ENCODE measurements at places on chromosomes 6 and 20.

DNA sequence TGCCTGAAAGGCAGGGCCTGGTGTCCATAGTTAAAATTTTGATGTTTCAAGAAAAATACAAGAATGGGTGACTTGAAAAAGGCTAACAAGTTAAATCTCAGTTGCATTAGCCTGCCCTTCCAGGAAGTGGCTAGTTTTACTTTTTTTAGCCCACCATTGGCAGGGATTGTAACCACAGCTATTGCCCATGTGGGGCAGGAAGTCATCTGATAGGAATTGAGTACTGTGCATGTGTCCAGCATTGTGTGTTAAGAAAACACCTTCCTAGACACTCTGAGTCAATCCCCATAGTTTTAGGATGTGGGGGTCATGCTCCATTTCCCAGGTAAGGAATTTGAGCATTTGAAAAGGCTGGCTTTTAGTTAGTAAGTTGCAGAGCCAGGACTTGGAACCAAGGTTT is 26.9 kb downstream of the LYRM2 start:
- DNase-seq = peak; percentile 45

DNA sequence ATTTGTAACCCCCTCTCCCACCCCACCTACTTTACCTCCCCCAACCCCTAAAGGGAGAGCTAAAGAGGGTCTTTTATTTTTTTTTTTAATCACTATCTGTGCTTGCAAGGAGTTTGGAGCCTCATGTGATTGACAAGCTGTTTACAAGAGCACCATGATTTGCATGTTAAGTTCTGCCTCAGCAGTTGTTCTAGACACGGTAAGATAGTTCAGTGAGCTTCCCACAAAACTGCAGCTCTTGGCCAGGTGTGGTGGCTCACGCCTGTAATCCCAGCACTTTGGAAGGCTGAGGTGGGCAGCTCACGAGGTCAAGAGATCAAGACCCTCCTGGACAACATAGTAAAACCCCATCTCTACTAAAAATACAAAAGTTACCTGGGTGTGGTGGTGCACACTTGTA is 5.0 kb upstream of the PXDC1 start:
- no peak for DNase-seq

DNA sequence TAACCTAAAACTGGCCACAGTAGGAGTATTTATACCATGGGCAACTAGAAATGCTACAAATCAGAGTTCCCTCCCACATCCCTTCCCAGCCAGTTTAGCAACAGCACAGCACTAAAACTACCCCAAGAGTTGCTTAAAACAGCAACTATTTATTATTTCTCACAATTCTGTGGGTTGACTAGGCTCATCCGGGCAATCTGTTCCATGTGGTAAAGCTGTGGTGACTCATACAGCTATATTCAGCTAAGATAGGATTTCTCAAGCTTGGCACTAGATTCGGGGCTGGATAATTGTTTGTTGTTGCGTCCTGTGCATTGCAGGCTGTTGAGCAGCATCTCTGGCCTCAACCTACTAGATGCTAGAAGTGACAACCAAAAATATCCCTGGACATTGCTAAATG is 8.6 kb upstream of the HECA start:
- DNase-seq = no peak

GRCh38 chr6:75283907-75284631 is 523 bp downstream of the TMEM30A start:
- DNase-seq = no peak

DNA sequence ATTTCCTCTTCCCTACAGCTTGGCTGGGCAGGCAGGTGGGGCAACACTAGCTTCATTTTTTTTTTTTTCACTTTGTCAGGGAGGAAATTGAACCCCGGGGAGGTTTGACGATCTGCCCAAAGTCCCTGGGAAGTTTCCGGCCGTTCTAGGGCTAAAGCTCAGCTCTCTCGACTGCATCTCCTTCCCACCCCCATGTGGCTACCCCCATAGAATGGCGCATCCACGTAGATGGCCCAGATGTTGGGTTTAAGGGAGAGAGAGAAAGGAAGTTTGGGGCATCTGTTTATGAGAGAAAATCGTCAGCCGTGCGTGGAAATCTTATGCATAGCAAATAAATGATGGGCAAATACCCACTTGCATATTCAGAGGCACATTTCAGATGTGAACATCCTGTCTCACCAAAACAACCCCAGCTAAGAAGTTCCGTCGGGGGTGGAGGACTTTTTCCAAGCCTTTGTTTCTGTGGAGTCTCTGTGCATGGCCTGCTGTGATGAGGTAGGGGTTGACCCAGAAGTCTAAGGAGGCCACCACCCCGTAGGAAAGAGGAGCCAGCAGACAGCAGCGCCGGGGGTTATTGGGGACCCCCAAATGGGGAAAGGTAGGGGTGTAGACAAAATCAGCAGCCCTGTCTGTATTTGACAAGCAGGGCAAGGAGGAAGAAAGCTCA is 40.5 kb upstream of the ZNF831 start:
- DNase-seq = no peak

DNA sequence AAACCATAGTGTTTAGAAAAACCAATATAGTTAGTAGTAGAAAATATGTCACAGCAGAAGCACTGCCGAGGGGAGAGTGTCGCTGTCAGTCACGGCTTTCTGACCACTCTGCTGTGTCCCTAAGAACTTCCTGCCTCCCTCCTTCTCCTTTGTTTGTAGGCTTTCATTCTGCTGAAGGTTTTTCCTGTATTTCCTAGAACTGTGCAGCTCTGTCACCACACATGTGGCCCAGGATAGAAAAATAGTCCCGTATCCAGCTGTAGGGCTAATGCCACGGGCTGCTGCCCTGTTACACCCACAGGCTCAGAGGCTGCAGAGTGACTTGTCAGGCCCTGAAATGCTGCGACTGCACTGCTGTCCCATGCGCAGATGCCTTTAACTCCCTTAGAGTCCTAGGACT is 52.6 kb upstream of the SYNJ2 start:
- DNase-seq = no peak

DNA sequence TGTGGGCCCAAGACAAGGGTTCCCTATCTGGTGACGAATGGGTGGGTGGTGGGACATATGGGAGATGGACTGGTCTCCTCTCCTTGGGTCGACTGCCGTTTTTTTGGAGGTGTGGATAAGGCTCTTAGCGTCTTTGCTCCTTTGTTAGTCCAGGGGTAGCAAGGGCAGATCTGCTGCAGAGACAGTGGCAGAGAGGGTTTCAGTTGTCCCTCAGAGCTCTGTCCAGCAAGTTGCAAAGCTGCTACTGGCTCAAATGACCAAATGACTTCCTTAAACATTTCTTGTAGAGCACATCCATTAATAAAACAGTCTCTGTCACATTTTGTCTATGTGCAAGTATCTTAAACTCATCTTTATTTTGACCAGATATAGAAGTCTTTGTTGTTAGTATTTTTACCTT is 508.0 kb upstream of the ADGRB3 start:
- DNase-seq = no peak

DNA sequence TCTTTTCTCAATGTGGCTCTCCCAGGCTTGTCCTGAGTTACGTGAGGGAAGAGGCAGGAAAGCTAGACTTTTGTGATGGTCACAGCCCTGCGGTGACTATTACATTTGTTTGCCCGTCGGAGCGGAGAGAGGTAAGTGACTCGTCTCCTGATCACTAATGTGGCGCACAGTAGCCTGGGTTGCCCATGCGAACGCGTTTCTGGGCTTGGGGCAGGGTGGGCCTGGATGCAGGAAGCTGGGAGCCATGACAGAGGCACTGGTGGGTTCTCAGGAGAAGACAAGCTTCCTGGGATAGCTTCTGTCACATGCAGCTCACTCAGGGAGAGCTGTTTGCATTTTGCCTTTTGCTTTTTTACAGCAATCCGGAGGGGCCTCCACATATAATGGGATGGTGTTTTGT is 60.6 kb downstream of the IGF2R start:
- no peak for DNase-seq

DNA sequence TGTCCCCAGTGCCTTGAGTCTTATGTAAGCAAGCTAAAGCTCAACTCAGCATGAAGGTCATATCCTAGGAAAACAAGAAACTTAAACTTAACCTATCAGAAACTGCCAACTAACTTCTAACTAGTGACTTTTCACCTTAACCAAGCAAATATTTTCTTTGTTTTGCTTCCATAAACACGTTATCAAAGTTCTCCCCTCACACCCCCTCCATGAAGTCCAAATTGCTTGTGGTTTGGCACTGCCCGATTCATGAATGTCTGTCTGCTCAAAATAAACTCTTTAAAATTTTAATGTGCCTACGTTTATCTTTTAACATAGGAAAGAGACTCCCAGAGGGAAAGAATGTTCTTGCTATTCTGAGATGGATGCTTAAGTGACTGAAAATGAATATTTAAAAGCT is 34.9 kb downstream of the GSTA2 start:
- DNase-seq = no peak

- DNase-seq = no peak
These were observed 21.1 kb downstream of the AHCY start for GRCh38 chr20:34282041-34282440.

DNA sequence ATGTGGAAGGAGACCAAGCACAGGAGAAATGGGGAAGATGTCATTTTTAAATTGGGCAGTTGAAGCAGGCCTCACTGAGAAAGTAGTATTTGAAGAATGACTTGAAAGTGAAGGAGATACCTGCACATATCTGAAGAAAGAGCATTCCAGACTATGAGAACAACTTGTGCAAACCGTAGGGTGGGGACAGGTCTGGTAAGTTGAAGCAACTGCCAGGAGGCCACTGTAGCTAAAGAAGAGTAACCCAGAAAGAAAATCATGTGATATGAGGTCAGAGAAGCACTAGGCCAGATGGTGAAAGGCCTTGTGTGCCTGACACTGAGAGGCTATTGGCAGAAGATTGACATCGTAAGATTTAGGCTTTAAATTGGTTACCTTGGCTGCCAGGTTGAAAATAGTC is 4.7 kb upstream of the SUPT3H start:
- DNase-seq = no peak

GRCh38 chr6:15430931-15431405 is 185.1 kb downstream of the JARID2 start:
- DNase-seq = no peak

- no peak for DNase-seq
These were observed 60.9 kb upstream of the CD93 start for GRCh38 chr20:23146857-23147637.

- DNase-seq = no peak
These were observed 199.3 kb downstream of the RNGTT start for GRCh38 chr6:88764081-88764480.

DNA sequence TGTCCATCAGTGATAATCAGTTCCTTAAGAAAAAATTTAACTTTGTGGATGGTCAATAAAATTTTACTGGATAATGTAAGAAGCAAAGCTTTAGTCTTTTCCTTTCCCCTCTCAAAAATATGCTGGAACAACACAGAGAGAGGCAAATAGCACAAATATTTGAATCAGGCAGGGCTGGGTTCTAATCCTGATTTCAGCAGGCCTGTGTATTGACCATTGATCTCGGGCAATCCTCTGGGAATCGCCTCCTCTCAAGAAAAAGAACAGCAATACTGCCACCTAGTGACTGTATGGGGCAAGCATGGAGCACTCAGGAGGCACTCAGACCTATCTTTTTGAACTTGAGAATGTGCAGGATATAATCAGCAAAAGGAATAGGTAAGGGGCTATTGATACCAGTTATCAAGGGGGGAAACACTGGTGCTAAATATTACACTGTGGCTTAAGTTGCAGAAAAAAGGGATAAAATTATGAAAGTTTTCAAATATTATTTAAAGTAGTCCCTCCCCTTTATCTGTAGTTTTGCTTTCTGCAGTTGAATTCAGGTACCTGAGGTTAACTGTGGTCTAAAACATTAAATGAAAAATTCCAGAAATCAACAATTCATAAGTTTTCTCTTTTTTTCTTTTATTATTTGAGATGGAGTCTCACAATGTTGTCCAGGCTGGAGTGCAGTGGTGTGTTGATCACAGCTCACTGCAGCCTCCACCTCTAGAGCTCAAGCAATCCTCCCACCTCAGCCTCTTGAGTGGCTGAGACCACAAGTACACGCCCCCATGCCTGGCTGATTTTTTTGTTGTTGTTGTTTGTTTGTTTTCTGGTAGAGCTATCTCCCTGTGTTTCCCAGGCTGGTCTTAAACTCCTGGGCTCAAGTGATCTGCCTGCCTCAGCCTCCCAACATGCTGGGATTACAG is 91.8 kb upstream of the NHSL1 start:
- peak; percentile 64 for DNase-seq

GRCh38 chr6:116411284-116411623 is 40.5 kb downstream of the DSE start:
- no peak for DNase-seq

DNA sequence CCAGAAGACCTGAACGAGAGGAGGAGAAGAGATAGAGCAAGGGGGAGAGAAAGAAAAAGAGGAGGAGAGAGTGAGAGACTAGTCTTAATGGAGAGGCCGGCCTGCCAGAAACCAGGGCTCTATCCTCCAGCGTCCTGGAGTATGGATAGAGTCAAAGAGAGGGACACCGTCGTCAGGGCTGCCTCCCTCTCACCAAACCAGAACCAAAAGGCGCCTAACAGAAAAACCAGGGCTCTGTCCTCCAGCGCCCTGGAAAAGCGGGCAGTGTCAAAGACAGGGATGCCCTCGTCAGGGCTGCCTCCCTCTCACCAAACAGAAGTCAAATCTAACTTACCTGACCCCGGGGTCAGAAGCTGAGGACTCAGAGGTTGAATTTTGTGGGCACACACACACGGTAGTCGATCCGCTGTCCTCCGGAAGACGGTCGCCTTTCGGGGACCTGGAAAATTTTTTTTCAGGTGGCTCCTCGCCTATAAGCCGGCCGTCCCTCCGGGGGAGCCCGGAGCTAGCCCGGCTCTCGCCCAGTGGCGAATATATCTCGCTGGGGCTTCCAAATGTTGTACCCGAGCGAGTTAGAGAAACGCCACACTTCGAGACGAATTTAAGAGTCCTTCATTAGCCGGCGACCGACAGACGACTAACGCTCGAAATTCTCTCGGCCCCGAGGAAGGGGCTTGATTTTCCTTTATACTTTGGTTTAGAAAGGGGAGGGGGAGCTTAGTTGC is 148.2 kb downstream of the TRIM27 start:
- no peak for DNase-seq

DNA sequence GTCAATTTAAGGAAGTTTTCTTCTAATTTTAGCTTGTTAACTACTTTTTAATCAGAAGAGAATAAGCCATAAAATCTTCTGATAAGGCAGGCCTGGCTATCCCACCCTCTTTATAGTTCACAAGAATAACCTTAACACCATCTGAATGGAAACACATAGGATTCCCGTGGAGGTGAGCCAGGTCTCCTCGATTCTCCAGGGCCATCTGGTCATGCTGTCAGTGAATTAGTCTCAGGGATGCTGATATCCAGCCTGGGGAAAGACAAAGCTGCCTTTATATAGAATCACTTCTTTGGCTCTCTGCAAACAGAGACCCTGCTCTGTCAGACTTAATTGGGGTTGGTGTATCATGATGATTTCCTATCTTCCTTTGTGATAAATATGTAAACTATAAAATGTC is 30.1 kb upstream of the TAGAP start:
- DNase-seq = no peak

- DNase-seq = no peak
These were observed 553.9 kb downstream of the PTPRT start for GRCh38 chr20:42635699-42636411.

Data from MM.1S (cell line).